ENCODE measurements at places on chromosomes 1 and 21.

DNA sequence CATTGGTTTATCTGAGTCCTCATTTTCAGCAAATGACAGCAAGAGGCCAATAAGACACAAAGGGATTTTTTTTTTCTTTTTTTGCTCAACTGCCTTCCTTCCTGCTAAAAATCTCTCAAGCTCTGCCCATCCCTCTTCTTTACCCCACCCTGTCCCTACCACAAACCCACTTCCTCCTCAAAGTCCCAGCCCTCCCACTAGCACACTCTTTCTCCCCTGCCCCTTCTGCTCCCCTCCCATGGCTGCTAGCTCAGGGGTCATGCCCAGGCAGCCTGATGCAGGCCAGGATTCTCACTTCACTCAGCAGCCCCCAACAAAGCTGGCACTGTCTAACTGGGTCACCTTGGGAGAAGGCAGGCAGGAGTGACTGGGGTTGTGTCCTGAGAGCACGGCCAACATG, 28.8 kb upstream of the PPP2R5A start:
- no peak for DNase-seq

DNA sequence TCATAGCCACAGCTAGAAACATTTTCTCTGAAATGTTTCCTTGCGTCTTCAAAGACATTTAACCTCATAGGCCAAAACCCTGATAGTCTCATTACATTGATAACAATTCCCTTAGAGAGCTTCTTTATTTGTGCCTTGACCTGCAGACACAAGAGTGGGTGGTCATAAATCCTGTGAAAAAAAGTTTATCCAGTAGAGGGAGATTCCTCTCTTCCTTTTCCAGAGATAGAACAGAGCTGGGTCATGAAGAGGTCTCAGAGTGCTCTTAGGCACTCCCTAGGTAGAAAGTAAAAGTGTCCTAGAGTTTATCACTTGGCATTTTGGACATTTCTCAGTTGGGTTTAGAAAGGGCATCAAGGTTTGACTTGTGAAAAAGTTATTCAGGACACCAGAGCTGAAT, 426.1 kb downstream of the NUF2 start:
- no peak for DNase-seq

DNA sequence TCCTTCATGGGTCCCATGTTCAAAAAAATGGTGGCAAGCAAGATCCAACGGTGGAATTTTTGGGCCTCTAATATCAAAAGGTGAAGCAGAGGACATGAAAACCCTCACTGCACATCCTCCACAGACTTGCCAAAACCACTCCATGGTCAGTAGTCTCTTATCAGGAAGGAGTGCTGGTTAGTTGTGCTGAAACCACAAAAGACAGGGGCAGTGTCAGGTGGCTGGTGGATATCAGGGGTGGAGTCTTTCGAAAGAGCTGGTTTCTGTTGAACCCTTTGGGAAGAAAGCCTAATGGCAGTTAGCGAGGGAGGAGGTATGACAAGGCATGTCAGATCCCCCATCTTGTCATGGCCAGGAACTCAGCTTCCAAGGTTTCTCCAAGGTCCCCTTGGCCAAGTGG, 395.9 kb upstream of the CAMK1G start:
- no peak for DNase-seq

DNA sequence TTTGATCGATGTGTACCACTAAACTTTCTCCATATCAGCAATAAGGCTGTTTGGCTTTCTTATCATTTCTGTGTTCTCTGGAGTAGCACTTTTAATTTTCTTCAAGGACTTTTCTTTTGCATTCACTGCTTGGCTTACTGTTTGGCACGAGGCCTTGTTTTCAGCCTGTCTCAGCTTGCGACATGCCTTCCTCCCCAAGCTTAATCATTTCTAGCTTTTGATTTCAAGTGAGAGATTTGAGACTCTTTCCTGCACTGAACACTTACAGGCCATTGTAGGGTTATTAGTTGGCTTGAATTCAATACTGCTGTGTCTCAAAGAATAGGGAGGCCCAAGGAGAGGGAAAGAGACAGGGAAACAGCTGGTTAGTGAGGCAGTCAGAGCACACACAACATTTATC, 120.6 kb upstream of the KCND3 start:
- DNase-seq, result no peak

GRCh38 chr1:29880556-29880955, 644.2 kb downstream of the PTPRU start:
- DNase-seq, result no peak

DNA sequence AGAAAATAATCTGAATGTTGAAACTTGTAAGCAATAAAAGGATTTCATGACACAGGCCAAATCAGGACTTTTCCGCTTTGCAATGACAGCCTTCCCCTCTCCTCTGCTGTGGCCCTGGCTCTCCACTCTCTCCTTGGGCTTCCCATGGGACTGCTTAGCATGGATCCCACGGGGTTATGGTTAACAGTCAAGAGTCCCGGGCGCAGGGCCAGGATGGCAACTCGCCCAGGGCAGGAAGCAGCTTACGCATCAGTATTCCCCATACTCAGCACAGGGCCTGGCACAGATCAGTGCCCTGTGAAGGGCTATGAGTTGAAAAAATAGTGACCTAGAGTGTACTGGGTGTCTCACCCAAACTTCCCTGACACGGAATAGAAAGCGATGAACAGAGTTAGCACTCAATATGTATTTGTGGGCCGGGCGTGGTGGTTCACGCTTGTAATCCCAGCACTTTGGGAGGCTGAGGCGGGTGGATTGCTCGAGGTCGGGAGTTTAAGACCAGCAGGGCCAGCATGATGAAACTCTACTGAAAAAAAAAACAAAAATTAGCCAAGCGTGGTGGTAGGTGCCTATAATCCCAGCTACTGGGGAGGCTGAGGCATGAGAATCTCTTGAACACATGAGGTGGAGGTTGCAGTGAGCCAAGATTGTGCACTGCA, 29.1 kb upstream of the GRHL3 start:
- DNase-seq, result peak; percentile 59

DNA sequence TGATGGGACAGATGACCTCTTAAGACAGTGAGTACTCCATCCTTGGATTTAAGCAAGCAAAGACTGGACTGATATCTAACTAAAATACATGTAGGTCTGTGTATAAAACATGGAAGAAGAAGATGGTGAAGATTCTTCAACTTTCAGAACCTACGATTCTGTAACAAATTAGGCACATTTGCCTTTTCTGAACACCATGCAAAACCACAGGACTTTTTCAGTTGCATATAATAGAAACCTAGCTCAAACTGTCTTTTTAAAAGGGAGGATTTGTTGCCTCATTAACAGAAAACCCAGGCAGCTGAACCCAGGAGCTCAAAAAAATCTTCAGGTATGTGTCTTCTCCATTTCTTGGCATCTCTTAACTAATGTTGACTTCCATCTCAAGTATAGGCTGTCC, 14.7 kb upstream of the TSPAN1 start:
- DNase-seq, result no peak

GRCh38 chr1:2335721-2336455, 55.5 kb downstream of the MORN1 start:
- no peak for DNase-seq
